Stimulated activated CD4-positive, alpha-beta T cell treated with anti-CD3 and anti-CD28 coated beads, TNF-alpha, amount 100 ng/mL, for 24 hours (primary cell): ENCODE measurements at places on chromosomes 2 and 18.
A peak's percentile ranks its signal among the peaks of the same experiment; 100 is the strongest.

DNA sequence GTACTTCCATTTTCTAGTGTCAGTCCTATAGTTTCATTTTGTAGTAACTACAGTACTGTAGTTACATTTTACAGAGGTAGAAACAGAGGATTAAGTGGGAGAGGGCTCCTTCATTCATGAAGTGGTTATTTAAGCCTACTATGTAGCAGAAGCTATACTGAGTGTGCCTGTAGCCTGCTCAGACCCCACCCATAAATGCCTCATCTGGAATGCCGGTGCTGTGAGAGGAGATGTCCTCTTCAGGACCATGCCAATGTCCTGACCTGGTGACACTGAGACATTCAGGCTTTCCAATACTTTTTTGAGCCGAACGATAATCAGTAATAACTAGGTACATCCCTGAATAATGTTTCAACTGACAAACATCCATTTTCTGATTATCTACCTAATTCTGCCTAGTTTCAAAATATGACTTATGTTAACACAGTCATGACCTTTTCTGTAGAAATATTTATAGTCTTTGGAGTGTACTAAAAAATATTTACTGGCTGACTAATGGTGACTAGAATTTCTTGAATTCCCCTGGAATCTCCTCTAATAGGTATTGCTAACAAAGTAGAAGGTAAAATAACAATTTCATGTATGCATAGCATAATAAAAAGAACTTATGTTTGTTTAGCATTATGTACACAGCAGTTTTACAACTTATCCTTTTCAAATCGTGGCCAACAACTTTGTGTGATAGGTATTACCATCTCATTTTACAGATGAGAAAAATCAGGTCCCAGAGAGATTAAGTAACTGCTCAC is 10.2 kb upstream of the ARHGAP28 start:
- no peak for DNase-seq

DNA sequence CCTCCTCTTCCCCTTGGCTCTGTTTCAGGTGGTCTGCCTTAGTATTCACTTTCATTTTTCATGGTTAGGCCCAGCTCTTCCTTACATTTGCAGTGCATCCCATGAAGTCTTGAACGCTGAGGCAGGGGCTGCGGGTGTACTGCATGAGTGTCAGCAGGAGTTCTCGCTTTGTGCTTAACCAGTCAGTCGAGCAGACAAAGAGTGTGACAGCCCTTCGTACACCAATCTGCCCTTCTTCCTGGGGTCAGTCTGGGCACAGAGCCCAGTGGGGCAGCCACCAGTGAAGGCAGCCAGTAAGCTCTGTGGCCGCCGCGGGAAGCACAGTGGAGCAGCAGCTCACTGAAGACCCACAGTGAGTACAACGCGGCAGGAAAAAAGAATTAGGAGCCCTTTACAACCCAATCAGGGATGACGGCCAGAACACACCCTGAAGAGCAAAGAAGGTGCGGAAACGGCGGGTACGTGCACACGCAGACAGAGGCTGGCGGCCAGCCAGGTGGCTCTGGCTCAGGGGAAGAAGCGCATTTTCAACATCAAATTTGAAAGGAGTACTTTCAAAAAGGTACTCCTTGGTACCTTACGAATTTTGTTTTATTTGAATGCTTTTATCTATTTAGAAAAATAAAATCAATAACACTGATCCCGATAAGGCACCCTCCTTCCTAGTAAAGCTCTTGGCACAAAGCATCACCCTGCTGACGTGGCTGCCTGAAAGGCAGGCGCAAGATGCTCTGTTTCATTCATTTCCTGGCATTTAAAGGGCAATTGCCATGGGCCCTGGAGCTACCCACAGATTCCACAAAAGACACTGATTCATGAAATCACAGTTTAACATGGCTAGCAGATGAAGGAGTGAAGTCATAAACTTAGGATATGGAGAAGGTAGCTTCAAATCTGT is 47.0 kb upstream of the SEMA4C start:
- DNase-seq = no peak

DNA sequence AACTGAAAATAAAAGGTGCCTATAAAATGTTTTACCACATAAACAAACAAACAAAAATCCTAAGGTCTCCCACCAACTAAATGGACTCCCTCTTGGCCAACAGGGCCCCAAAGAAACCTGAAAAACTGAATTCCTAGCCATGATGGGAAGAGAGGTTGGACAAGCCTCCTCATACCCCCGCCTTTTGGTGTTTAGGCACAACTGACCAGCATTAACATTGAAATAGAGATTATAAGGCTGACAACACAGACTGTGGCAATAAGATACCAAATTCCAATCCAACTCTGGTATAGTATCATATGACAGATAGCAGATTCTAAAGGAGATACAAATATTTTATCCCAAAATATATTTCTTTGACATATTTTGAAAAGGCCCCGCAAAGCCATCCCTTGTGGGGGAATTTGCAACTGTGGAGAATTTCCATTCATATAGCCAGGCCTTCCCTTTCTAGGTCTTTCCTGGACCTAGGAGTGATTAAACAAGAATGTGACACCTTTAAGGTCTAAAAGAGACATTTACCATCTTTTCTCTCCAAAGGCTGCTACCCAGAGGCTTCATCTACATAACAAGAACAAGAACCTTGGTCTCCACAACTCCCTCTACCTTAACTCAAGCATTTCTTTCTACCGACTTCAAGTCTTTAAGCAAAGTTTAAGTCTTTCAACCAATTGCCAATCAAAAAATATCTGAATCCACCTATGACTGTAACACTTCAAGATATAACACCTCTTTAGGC is 80.0 kb downstream of the CHN1 start:
- DNase-seq = no peak

- DNase-seq = no peak
These were observed 8.1 kb downstream of the STK17B start for GRCh38 chr2:196163285-196163684.

- DNase-seq = no peak
These were observed 54.4 kb upstream of the FOSL2 start for GRCh38 chr2:28338046-28338817.

GRCh38 chr2:237431372-237431771 is 17.4 kb upstream of the COL6A3 start:
- DNase-seq = no peak

DNA sequence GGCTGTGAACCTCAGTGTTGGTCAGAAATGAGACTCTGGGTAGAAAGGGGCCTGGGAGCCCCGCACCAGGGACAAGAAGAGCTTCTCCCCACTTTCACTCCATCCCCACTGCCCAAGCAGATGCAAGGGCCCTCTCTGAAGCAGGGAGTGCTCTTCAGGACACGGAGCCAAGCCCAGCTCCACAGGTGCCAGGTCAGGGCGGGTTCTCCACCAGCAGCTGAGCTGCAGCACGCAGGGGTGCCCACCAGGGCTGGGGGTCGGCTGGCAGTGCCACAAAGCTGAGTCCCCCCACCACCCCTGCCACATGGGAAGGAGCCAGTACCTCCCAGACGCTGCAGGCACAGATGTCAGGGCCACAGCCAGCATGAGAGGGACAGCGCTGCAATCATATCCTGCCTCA is 106.2 kb downstream of the INHBB start:
- no peak for DNase-seq

GRCh38 chr18:8615397-8616027 is 6.3 kb downstream of the RAB12 start:
- DNase-seq = no peak

DNA sequence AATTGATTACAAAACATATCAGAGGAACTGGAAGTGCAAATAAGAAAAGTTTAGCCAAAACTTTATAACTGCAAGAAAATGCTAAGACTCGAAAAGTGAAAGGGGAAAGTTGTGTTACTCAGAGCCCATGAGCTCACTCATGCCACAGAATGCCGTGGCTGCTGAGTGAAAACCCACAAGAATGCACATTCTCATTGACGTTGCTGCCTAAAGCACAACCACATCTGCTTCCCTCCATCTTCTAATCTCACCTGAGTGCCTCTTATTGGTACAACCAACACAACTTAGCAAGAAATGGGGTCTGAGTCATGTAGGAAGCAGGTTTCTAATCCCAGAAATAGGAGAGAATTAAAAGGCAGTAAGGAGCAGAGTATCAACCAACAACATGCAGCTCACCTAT is 259.7 kb downstream of the LNPK start:
- no peak for DNase-seq

DNA sequence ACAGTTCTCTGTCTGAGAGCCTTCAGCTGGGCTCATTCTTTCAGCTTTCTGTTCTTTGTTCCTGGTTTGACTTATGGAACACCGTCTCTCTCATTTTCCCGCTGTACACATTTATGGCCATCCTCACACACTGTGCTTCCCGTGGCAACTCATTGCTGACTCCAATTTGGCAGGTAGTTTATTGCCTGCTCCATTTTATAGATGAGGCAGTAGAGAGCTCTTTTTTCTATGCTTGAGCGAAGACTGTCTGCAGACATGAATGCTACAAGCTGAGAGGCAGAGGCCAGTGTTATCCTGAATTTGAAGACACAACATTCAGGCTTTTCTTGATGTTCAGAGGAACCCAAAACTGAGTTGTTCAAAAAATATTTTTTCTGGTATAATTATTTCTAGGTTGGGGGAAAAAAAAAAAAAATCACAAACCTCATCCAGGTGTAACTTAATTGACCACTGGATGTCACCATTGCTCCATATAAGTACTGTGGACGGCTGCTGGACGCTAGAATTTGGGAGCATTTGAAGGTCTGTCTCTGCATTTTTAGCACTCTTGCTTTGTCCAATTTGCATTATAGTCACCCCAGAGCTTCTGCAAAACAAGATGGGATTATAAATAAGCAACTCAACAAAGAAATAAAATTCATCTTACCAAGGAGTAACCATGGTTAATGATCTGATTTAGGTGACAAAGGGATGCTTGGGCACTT is 83.5 kb downstream of the HRH4 start:
- DNase-seq = no peak

DNA sequence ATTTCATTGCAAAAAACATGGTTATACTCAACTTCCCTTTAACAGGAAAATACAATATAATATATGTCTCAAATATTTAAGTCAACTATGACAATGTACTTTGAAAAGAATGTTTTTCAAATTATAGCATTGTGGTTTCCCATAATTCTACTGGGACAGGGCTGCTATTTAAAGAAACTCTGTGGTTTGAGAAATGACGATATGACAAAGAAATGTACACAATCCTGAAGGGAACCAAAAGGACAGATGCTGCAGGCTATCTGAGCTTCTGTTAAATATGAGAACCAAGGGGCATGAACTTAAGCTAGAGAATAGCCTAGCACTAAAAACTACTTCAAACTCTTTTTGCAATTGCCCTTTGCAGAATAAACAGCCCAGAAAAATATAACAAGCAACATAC is 415.9 kb downstream of the GRB14 start:
- DNase-seq = no peak

DNA sequence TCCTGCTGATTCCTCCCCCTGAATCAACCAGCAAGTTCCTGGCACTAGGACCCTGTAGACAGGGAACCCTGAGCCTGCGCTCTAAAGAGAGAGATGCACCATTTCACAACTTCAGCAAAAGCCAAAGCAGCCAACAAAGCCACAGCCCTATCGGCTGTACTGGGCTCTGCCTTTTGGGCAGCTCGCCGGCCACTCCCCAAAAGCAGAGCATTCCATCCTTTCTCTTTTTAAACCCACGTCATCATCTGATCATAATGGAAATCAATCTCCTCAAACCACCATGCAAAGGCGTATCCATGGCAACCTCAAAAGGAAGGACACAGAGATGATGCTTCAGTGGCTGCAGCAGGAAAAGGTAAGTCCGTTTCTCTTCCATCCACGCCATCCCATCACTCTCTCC is 5.3 kb upstream of the DCTN1 start:
- no peak for DNase-seq

DNA sequence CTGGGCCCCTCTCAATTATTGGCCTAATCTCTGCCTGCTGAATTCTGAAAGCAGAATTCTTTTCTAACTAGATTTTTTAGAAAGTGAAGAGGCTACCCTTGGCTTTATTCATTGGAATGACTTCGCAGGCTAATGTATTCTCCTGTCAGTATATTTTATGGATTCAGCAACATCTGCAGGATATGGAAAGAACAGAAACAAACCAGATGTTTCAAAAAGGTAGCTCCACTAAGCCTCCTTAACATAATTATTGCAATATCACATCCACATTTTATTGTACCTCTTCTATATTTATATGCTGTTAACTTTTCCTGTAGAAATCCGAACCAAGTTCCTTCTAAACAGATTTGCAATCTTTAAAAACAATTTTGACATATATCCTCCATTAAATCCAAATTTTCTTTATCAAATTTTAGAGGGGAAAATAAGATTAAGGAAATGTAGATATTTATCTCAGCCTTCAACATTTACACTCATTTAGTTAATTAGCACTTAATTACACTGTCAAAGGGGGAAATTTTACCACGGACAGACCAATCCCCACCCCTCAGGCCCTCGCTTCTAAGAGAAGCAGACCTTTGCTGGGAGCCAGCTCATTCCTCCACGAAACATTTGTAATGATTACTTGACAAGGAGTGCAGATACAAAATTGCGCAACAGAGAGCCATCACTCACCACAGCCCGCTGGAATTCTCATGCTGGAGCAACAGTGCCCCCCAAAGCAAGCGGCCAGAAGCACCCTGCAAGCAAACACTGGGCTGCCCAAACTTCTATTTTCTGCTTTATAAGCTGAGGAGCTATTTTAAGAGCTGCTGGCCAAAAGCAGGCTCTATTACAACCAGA is 253.4 kb downstream of the ETAA1 start:
- DNase-seq = peak; percentile 1

DNA sequence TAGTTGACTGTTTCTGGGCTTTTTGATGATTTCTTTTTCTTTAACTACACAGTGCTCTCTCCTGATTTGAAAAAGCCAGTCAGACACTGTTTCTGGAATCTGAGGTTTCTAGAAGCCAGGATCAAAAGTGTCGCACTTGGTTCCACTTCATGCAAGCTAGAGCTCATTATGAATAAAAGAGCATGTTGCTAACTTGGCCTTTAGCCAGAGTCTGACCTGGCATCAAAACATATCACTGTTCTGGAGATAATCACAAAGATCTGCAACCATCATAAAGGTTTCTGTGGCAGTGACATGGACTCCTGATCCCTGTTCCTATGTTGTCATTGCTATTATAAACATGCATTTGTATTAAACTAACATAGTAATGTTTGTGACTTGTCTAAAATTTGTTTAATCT is 76.1 kb upstream of the MAPRE2 start:
- DNase-seq = no peak

DNA sequence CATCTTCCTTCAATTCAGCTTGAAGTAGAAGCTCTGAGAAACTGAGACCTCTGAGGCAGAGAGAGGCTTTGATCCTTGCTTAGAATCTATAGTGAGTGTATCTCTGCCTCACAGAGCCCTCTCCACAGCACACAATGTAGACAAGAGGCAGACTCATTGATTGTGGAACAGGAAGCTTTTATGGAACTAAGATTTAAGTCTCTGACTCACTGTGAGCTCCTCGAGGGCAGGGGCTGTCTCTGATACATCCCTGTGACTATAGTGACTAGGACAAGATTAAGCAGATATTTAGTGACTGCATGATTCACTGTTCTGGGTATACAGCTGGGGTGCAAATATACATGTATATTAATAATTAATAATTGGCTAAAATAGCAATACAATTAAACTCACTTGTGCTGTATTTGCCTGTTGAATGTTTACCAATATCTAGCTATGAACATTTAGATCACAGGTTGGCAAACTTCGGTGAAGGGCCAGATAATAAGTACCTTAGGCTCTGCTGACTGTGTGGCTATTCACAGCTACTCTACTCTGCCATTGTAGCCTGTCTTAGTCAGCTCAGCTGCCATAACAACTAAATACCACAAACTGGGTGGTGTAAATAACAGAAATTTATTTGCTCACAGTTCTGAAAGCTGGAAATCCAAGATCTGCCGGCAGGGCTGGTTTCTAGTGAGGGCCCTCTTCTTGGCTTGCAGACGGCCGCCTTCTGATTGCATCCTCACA is 54.4 kb downstream of the ARHGEF4 start:
- DNase-seq = no peak

- DNase-seq = no peak
These were observed 280.1 kb upstream of the STON1 start for GRCh38 chr2:48249631-48250473.
